Smooth muscle cell of bladder (primary cell): ENCODE measurements at places on chromosomes 11 and 22. TPM values are rescaled to one million over a fixed set of nuclear protein-coding genes. Genes with fewer than 3 reads are reported as not detected.

BRSK2 gene
- 0.14 and 0.18 TPM in 2 replicates for total RNA-seq

UBTFL1 gene
- not detected in 2 replicates for total RNA-seq

SMIM38 gene
- total RNA-seq: 0.14 and 0.28 TPM in 2 replicates

NXPE1 gene
- 0.09 TPM in 1 of 2 replicates, not detected in the other for total RNA-seq

CREB3L1 gene
- total RNA-seq: 30.7 and 45.7 TPM in 2 replicates

APIP gene
- 25.9 and 29.4 TPM in 2 replicates for total RNA-seq

PRR33 gene
- not detected in 2 replicates for total RNA-seq

PLET1 gene
- total RNA-seq: not detected in 2 replicates

SMTNL1 gene
- total RNA-seq: not detected in 2 replicates

PKNOX2 gene
- total RNA-seq: 0.92 and 1.4 TPM in 2 replicates

CHRM4 gene
- total RNA-seq: not detected in 2 replicates

OR52A1 gene
- not detected in 2 replicates for total RNA-seq

FOLR3 gene
- 0.14 and 1.2 TPM in 2 replicates for total RNA-seq

APOL1 gene
- total RNA-seq: 30.2 and 44.3 TPM in 2 replicates

OR52I1 gene
- not detected in 2 replicates for total RNA-seq

LRRC75B gene
- total RNA-seq: 6.4 TPM in 2 replicates

TP53I11 gene
- total RNA-seq: 11.5 and 13.0 TPM in 2 replicates

TPP1 gene
- 42.2 and 101 TPM in 2 replicates for total RNA-seq

GPHA2 gene
- not detected in 2 replicates for total RNA-seq

CELSR1 gene
- total RNA-seq: 0.14 and 0.65 TPM in 2 replicates

RAC2 gene
- total RNA-seq: 2.4 and 2.8 TPM in 2 replicates

NPAS4 gene
- total RNA-seq: not detected in 2 replicates

XNDC1N gene
- 5.1 TPM in 2 replicates for total RNA-seq

ZNF280B gene
- total RNA-seq: 0.28 and 0.46 TPM in 2 replicates

HTR3B gene
- not detected in 2 replicates for total RNA-seq

APOA5 gene
- total RNA-seq: not detected in 2 replicates

GGTLC2 gene
- total RNA-seq: not detected in 2 replicates

KBTBD3 gene
- 4.6 and 4.9 TPM in 2 replicates for total RNA-seq

ASPHD2 gene
- total RNA-seq: 2.0 and 2.5 TPM in 2 replicates

CCDC81 gene
- 0.55 and 0.85 TPM in 2 replicates for total RNA-seq

ARHGAP20 gene
- 6.7 and 9.1 TPM in 2 replicates for total RNA-seq

RAB30 gene
- 16.9 and 23.8 TPM in 2 replicates for total RNA-seq

UPK3A gene
- not detected in 2 replicates for total RNA-seq

GGTLC3 gene
- total RNA-seq: not detected in 2 replicates

KRTAP5-1 gene
- not detected in 2 replicates for total RNA-seq

NRGN gene
- 0.14 TPM in 1 of 2 replicates, not detected in the other for total RNA-seq

RAB38 gene
- total RNA-seq: 1.4 and 1.5 TPM in 2 replicates

PRR5L gene
- 1.3 and 6.3 TPM in 2 replicates for total RNA-seq

SLCO2B1 gene
- total RNA-seq: 0.28 and 0.65 TPM in 2 replicates

KDM4D gene
- total RNA-seq: 0.37 and 0.43 TPM in 2 replicates

DAGLA gene
- 1.3 and 1.8 TPM in 2 replicates for total RNA-seq

C11orf42 gene
- total RNA-seq: not detected in 2 replicates

OR51B5 gene
- total RNA-seq: 0.18 and 0.28 TPM in 2 replicates

HTR3A gene
- not detected in 2 replicates for total RNA-seq

LAYN gene
- 38.3 and 60.4 TPM in 2 replicates for total RNA-seq

DCHS1 gene
- 2.0 and 5.2 TPM in 2 replicates for total RNA-seq

TMEM86A gene
- total RNA-seq: 0.57 and 0.83 TPM in 2 replicates

NAA40 gene
- 6.4 and 9.2 TPM in 2 replicates for total RNA-seq

ALX4 gene
- total RNA-seq: under 0.01 TPM in 1 of 2 replicates, not detected in the other

RASL10A gene
- total RNA-seq: under 0.01 TPM in 1 of 2 replicates, not detected in the other

SLC22A6 gene
- not detected in 2 replicates for total RNA-seq

TRIM49 gene
- total RNA-seq: not detected in 2 replicates

TRIM51 gene
- not detected in 2 replicates for total RNA-seq

TH gene
- not detected in 2 replicates for total RNA-seq

MRGPRX2 gene
- total RNA-seq: not detected in 2 replicates

INS gene
- not detected in 2 replicates for total RNA-seq
